Activated naive CD4-positive, alpha-beta T cell treated with Interleukin-2 at 50 U/mL for 16 hours (primary cell): ENCODE measurements at places on chromosomes 13 and 19.

GRCh38 chr13:106530980-106531481, 4.4 kb downstream of the EFNB2 start:
- no peak for DNase-seq

DNA sequence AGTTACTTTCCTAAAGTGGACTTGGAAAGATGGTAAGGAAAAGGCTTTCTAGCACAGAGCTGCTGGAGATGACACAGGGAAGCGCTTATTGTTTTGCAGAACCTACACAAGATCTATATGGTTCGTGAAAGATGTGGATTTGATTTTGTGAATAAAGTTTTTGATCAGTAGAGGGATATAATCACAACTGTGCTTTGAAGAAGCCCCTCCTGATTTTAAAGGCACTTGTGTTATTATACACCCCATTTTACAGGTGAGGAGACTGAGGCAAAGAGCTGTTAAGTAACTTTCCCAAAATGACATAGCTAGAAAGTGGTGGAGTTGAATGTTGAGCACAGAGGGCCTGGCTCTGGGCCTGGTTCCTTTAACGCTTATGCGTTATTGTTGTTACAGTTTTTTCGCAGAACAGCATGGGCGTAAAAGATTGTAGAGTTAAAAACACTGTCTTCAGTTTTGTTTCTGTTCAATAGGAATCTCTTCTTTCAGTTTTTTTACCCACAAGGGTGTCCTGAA, 1.4 kb downstream of the TDRD3 start:
- DNase-seq, result no peak

DNA sequence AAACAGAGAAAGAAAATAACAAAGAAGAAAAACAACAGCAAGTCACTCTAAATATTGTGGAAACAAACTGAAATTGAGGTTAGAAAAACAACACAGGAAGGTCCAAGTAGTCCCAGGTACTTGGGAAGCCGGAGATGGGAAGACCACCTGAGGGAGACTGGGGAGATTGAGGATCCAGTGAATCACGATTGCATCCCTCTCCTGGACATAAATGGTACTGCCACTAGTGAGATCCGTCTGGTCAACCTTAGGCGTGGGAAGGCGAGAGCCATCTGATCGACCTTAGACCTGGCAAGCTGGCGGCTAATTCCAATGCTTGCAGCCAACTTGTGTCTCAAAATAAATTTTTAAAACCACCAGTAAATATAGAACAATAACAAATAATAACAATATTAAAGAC, 81.9 kb downstream of the ZNF726 start:
- no peak for DNase-seq

DNA sequence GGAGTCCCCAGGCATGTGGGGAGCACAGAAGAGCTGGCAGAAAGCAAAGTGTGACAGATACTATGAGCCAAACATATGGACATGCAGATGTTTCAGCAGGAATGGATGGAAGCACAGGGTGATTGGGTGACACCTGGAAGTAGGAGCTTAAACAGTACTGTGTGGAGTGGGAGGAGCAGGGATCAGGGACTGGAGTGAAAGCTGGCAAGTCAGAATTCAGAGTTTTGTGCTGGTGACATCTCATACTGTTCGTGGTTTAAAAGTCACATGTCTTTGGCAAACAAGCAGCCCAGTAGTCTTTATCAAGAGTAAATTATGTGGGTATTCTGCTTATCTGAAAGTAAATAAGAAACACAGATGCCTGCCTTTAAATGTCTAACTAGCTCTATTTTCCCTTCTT, 408.2 kb downstream of the COG6 start:
- no peak for DNase-seq

DNA sequence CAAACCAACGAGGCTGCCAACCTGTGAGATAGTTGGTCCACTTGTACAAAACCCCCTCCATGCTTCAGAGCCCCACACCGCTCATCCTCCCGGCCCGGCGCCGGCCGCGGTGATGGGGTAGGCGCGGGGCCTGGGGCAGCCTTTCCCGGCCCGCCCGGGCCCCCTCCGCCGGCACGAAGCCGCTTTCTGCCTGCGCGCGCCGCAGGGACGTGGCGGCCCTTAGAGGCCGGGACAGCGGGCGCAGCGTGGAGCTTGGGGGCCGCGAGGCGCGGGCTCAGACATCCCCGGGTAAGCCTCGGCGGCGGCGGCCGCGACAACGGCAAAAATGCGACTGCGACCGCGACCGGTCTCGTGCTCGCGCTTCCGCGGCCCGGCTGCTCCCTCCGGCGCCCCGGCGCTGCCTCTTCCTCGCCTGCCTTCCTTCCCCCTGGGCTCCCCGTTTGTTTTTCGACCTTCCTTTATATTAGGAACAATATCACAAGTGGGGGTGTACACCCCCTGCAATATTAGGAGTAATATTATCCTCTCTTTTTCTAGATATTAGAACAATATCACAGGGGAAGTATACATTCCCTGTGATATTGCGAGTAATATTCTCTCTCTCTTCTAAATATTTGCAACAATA, 53.9 kb upstream of the CEACAM21 start:
- peak; percentile 41 for DNase-seq

DNA sequence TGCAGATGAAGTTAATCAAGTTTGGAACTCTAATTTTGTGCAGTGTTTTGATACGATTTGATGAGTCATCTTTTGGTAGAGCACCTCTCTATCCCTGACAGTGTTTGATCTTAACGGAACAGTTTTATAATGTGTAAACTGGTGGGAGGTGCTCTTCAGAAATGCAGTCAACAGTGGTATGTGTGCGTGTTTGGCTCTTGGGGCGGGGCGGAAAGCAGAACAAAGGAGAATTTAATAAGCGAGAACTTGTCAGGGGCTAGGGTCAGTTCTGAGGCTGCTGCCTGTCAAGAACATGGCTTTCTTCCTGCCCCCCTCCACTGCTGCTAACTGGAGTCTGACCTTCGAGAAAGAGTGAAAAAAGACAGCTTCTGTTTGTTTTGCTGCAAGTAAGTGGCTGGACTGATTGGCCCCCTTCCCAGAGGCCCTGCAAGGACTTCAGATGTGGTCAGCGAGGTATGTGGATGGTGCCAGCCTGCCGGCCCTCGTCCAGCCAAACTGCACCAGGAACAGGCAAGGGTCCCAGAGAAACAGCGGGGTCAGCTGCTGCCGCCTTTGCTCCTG, 40.8 kb downstream of the BBC3 start:
- DNase-seq, result peak; percentile 75

DNA sequence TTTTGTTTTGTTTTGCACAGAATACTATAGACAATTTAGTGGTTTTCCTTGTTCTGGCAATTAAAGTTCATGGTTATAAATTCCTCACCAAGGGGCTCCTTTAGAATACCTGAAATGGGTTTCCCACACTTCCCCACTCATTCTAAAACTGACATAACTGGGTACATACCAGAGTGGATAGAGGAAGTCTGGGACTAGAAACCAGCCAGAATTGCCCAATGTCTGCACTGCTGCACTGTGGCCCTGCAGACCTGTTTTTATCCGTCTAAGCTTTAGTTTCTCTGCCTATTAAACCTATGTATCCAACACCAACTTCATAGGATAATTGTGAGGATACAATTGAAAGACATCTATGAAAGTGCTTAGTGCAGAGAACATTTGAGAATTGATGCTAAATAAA, 498.6 kb downstream of the KCTD12 start:
- no peak for DNase-seq

DNA sequence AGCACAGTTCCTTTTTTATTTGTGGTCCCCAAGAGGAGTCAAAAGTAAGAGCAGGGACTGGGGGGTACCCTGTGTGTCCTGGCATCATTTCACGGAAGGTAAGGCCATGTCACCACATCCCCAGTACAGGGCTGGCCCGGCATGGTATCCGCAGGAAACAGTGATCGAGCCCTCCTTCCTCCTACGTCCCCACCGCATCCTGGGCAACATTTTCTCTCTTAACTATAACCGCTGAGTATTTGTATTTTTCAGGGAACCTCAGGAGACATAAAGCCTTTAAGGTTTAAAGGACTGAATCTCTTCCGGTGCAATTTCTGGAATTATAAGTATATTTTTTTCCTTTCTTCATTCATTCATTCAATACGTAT, 13.6 kb upstream of the LATS2 start:
- peak; percentile 40 for DNase-seq

GRCh38 chr13:21997726-21998125, 326.9 kb downstream of the FGF9 start:
- no peak for DNase-seq

GRCh38 chr19:12163826-12164225, 930 bp downstream of the ZNF136 start:
- no peak for DNase-seq

DNA sequence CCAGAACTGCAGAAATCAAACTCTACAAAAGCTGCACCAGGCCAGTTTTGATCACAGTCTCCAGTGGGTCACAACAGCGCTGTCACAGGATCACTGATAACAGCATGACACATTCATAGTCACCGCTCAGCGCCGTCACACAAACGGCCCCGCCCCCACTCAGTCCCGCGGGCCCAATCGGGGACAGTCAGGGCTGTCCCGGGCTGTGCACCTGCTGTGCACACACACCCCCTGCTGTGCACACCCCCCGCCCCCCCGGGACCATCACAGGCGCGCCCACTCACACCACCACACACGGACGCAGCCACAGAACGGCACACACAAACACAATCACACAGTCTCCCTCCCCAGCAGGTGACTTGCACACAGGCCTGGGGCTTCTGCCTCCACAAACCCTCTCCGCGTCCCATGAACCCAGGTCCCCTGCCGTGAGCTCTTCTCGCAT, 435 bp upstream of the ZNF382 start:
- DNase-seq, result peak; percentile 91

DNA sequence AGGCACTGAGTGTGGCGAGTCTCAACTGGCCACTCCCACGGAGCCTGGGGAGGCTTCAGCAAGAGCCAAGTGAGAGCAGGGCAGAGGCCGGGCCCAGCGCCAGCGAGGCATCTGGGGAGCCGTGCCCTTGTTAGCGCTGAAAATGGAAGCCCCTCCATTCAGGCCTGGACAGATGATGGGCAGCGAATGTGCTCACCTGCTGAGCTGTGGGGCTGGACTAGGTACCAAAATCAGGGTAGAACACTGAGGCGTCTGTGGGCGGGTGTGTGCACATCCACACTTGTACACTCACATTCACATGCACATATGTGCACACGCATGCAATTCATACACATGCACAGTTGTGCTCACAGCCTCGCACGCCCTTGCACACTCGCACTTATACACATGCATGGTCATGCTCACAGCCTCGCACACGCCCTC, 20.7 kb downstream of the NAXD start:
- DNase-seq, result no peak

DNA sequence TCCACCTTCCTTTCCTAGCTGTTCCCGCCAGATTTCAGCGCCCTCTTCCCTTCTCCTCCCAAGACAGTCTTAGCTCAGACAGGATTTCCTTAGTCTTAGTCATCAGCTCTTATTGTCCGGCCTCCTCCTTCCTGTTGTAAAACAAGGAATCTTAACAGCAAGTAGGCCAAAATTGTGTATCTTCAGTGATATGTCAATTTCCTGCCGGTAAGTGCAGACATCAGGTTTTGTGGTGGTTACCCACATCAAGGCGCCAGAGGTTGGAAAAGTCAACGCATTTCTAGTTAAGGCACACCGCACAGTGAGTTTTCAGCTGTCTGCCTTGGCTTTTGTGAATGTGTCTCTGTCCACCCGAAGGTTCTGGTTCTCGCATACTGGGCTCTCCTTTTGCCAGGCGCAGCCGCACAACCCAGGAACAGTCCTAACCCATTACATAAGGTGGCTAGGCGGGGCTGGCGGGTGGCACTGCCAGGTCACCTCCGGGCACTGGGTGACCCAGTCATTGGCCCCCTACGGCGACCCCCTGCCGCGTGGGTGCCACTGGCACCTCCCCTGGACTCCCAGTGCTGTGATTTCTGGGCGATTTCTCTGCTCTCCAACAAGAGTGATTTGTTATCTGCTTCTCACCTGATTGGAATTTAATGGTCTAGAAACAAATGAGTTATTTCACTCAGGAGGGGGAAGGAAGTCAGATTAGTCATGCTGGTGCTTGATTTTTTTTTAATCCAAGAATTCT, 12.9 kb downstream of the COL4A2 start:
- no peak for DNase-seq

GRCh38 chr19:12956446-12957388, at the start of gene GADD45GIP1:
Gene GADD45GIP1, minus strand, starts transcription at chr19:12957223. Its CDS starts 11 bp downstream, at chr19:12957212.
- peak; percentile 88 for DNase-seq

DNA sequence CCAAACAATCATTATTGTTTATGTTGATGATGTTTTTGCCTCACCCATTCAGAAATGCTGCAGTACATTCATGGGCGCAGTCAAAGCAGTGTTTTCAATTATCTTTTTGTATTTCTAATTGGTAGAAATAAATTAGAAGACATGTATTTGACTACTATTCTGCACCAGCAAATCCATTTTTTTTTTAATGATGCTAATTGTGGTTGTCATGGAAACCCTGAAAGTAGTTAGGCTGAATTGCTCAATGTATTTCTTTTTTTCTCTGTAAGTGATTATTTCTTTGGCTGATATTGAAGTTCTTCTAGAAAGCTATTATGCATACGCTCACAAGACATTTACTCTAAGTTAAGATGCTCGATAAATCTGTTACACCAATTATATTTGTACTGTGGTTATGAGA, 101.2 kb downstream of the RFC3 start:
- no peak for DNase-seq

DNA sequence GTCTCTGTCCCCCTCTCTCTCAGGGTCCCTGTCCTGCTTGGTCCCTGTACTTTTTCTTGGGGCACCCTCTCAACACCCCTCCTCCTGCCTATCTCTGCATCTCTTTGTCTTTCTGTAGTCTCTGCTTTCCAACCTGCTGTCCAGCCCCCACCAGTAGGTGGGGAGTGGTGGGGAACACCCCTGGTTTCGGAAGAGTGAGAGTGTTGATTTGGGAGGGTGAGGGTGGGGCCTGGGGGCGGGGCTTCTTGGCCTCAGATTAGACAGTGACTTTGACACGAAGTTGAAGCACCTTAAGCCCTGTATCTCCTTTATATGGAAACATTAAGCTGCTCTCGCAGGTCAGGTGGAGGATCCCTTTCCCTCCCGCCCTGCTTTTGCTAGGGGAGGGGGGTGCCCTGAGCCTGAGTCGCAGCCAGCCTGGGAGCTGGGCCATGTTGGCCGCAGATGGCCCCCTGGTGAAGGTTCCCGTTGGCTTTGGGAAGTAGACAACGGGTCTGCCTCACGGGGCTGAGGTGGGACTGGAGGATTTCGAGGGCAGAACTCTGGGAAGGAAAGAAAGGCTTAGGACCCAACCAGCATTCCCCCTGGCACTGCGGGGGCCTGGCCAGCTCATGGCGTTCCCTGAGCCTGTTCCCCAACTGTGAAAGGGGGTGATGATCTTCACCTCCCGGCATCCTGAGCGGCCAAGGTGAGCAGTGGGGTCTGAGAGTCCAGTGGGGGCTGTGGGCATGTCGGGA, at the start of gene KCNJ14:
Gene KCNJ14 (plus strand): TSS at position 404 of the 737 bp plus-strand sequence. CDS start 6,151 bp downstream, outside the sequence.
- no peak for DNase-seq

GRCh38 chr13:109156181-109156935, 526.9 kb downstream of the MYO16 start:
- DNase-seq, result no peak
